T-cell (primary cell): ENCODE measurements at places on chromosomes 5 and 9. TPM values are rescaled to one million over a fixed set of nuclear protein-coding genes. Genes with fewer than 3 reads are reported as not detected.

PCDHB5 gene
- total RNA-seq = 0.32 TPM

PCA3 gene
- not detected for total RNA-seq

EQTN gene
- total RNA-seq = not detected

ZDHHC11B gene
- total RNA-seq = 3.2 TPM

ANKRD20A1 gene
- not detected for total RNA-seq

PAEP gene
- not detected for total RNA-seq

FAM151B gene
- total RNA-seq = 0.50 TPM

C5orf52 gene
- not detected for total RNA-seq

PPP6C gene
- total RNA-seq = 42.7 TPM

ECPAS gene
- total RNA-seq = 67.1 TPM

PLEKHG4B gene
- total RNA-seq = 0.09 TPM

PRDM9 gene
- total RNA-seq = not detected

ISL1 gene
- not detected for total RNA-seq

KIF20A gene
- total RNA-seq = 0.56 TPM

STPG3 gene
- 0.54 TPM for total RNA-seq

SOWAHA gene
- not detected for total RNA-seq
